Natural killer cell (primary cell): ENCODE measurements at places on chromosomes 5 and 9. TPM values are rescaled to one million over a fixed set of nuclear protein-coding genes. Genes with fewer than 3 reads are reported as not detected.

GRCh38 chr5:33146881-33147280 is 293.9 kb upstream of the TARS1 start:
- DNase-seq, result no peak

DNA sequence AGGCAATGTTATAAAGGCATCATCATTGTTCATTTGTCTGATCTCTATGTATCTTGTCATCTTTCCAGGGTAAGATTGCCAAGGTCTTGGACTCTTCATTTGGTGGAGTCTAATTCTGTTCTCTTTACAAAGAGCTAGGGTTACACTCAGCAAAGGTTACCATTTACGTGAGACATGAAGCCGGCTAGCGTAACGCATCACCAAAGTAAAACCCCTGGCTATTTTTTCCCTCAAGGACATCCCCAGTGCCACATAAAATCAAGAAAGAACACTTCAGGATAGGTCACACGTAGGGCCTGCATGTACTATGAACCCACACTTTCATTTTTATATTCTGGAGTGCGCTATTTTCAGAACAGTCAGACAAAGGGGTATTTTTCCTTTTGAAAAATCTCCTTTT is 20.0 kb upstream of the MYOT start:
- DNase-seq, result no peak

- DNase-seq, result no peak
Observed at GRCh38 chr5:109931049-109931780, 241.5 kb downstream of the MAN2A1 start.

- peak; percentile 12 for DNase-seq
Observed at GRCh38 chr5:59238126-59238902, 655.2 kb downstream of the PDE4D start.

- no peak for DNase-seq
Observed at GRCh38 chr9:114694146-114694545, 12.2 kb upstream of the TEX48 start.

DNA sequence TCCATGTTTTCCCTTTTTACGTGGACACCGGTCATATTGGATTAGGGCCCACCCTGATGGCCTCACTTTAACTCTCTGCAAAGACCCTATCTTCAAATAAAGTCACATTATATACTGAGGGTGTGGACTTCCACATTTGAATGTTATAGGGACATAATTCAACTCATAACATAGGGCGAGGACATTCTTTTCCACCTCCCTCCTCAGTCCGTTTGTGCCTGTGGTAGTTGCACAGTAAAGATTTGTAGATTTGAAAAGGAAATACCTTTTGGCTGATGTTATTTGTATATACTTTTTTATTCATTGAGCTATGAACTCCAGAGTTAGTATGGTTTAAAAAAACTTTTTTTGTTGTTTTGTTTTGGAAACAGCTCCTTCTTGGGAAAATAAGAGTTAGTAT is 51.0 kb upstream of the DHFR start:
- DNase-seq, result no peak

DNA sequence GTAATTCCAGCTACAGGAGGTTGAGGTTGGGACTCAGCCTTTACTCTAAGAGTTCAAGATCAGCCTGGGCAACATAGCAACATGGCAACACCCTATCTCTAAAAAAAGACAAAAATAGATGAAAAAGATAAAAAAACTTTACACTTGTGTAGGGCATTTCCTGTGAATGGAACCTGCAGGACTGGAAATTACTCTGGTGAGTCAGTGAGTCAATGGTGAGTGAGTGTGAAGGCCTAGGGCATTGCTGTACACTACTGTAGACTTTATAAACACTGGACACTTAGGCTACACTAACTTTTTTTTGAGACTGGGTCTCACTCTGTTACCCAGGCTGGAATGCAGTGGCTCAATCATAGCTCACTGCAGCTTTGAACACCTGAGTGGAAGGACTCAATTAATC is 19.5 kb upstream of the ARSI start:
- no peak for DNase-seq

- no peak for DNase-seq
Observed at GRCh38 chr9:126783949-126784348, 20.9 kb upstream of the ZBTB43 start.

GRCh38 chr5:68178579-68178978 is 37.0 kb upstream of the PIK3R1 start:
- no peak for DNase-seq

- DNase-seq, result no peak
Observed at GRCh38 chr5:116303340-116303739, 218.5 kb downstream of the COMMD10 start.

EGFLAM gene
- not detected for total RNA-seq

THOC3 gene
- total RNA-seq, result 16.9 TPM

DBN1 gene
- 15.0 TPM for total RNA-seq
